ENCODE measurements at places on chromosomes 7 and 10.

GRCh38 chr10:11424456-11425295, 186.8 kb downstream of the USP6NL start:
- H3K4me3 ChIP-seq, result no peak overlapping the region
- no peak overlapping the region for H3K27ac ChIP-seq
- no peaks in the 10 kb centered on the region for H3K27me3 ChIP-seq
- DNase-seq, result peak; percentile 20

- H3K4me3 ChIP-seq, result no peak overlapping the region
- no peaks in the 10 kb centered on the region for H3K27me3 ChIP-seq
- DNase-seq, result no peak
- H3K4me1 ChIP-seq, result peaks cover 2% of the 10 kb centered on the region
Measured at GRCh38 chr7:80870813-80871212, 48.0 kb downstream of the SEMA3C start.

GRCh38 chr7:124076841-124077240, 44.0 kb upstream of the TMEM229A start:
- H3K27ac ChIP-seq, result no peak overlapping the region
- no peaks in the 10 kb centered on the region for H3K27me3 ChIP-seq
- DNase-seq, result no peak
- H3K4me3 ChIP-seq, result no peak overlapping the region
- H3K4me1 ChIP-seq, result no peaks in the 10 kb centered on the region

DNA sequence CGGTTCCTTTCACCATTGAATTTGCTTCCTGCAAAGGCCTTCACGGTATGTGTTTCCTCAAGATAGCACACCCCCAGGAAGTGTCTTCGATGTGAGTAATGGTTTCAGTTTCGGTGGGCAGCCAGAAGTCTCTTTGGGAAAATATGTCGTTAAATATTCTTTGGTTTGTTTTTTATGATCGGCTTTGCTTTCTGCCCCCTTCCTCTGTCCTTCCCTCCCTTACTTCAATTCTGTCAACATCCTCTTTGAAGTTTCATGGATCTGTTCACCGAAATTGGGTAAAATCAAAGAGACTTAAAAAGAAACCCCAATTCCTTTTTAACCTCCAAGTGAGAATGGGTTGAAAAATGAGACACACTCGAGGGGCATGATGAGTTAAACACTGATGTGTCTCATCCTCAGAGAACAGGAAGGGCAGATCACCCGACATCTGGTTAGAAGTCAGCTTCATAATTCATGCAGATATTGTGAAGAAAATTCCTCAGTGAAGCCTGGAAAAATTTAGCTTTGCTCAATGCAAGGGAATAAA, 170.8 kb upstream of the HABP2 start:
- DNase-seq, result no peak
- H3K4me3 ChIP-seq, result no peak overlapping the region
- H3K36me3 ChIP-seq, result no peaks in the 10 kb centered on the region
- no peak overlapping the region for H3K27ac ChIP-seq
- no peaks in the 10 kb centered on the region for H3K4me1 ChIP-seq

DNA sequence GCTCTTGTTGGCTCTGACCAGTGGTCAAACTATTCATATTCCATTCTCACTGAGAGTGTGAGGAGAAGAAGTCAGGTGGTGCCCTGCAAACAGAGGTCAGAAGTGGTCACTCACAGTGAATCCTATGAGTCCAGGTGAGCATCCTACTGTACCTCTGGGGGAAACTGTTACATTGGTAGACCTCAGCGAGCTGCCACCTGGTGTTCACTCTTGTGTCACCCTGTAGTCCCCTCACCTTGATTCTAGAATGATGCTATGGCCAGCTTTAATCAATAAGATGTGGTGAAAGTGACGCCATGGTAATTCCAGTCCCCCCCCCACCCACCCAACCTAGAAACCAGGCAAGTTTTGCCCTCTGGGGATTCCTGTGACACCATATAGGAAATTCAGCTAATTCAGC, 1.2 kb upstream of the AMPH start:
- no peak for DNase-seq
- no peak overlapping the region for H3K27ac ChIP-seq
- no peak overlapping the region for H3K4me3 ChIP-seq
- H3K27me3 ChIP-seq, result peaks cover 27% of the 10 kb centered on the region
- H3K4me1 ChIP-seq, result peaks cover 2% of the 10 kb centered on the region
- no peaks in the 10 kb centered on the region for H3K36me3 ChIP-seq

GRCh38 chr7:2261611-2262010, 19.6 kb downstream of the NUDT1 start:
- no peaks in the 10 kb centered on the region for H3K4me1 ChIP-seq
- no peak overlapping the region for H3K27ac ChIP-seq
- peaks cover 29% of the 10 kb centered on the region for H3K36me3 ChIP-seq
- DNase-seq, result no peak

DNA sequence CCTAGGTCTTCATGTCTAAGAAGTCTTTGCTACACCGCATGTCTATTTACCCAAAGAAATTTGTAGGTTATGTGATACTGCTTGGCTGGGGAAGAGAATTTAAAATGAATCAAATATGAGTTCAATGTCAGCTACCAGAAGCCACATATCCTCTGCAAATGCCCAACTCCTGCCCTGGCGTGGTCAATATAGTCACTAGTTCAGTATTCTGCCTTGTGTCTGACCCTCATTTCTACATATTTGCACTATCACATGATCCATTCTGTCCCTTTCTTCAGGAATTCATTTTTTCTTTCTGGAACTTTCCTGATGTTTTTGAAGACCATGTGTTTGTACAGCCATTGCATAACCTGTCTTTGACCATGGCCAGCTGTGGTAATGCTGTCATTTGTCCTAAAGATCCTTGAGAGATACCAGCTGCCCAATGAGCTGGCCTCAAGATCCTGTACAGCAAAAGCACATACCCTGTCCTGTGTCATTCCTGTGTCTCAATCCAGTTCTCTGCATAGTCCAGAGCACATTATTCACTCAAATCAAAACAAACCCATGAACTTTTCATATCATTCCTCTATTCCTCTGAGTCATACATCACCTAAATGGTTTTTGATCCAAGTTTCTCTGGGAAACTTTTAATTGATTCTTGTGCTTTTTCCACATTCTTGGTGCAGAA, 524.5 kb downstream of the PARD3 start:
- no peaks in the 10 kb centered on the region for H3K36me3 ChIP-seq
- H3K27me3 ChIP-seq, result no peaks in the 10 kb centered on the region
- DNase-seq, result peak; percentile 97
- H3K27ac ChIP-seq, result no peak overlapping the region
- H3K4me1 ChIP-seq, result no peaks in the 10 kb centered on the region
- H3K4me3 ChIP-seq, result no peak overlapping the region

DNA sequence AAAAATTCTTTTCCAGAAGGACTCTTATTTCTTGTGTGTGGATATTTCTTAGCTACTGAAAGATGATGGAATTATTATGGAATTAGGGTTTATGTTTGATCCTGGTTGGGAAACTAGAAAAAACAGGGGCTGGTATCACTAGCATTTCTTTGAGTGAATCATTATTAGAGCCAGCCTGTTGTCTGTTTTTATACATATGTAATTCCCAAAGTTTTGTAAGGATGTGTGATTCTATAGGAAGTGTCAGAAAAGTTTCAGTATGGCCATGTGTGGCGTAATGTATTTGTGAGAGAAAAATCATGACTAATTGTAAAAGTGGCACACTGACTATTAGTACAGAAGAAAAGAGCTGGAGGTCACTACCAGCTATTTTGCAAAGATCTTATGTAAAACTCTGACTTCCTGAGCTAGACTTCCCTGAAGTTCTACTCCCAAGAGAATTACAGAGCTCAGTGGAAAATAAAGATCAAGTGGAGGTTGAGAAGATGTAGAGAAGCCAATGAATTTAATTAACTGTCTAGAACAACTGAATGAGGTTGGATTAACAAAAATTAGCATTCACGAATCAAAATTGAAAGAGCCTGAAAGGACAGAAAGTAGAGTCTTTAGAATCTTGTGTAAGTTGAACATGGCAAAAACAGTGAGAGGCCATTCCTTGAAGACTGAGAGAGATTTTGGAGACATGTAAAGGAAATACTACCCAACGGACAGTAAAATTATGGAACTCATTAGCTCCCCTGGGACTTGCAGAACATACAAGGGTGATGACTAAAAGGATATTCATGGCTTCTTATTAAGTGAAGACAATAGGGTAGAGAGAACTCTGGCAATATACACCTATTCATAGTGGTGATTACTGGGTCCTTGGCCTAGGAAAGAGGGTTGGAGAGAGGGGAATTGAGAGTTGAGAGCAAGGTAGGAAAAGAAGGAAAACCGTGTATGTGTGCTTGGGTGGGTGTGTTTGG, 12.5 kb downstream of the ZNF365 start:
- no peak overlapping the region for H3K4me3 ChIP-seq
- no peaks in the 10 kb centered on the region for H3K27me3 ChIP-seq
- no peaks in the 10 kb centered on the region for H3K36me3 ChIP-seq
- no peaks in the 10 kb centered on the region for H3K4me1 ChIP-seq

DNA sequence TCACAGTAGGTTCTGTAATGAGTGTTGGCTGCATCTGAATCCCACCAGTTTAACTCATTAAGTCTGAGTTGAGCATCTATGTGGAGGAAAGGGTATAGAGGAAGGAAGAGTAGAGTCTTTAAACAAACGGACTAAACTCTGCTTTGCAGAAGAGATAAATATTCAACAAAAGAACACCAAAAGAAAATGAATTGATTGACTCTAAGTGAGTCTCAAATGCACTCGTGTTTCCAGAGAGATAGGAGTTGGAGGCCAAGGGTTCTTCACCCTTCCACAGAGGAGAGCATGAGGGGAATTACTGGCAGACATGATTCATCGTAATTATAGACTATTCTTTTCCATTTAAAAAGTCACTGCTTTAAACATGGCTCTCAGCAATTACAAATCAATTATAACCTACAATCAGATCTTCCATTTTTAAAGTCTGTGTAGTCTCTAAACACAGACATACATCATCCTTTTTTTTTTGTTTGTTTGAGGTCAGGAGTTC, 56.3 kb downstream of the PLPP4 start:
- no peak overlapping the region for H3K4me3 ChIP-seq
- DNase-seq, result no peak
- H3K4me1 ChIP-seq, result no peaks in the 10 kb centered on the region
- H3K27ac ChIP-seq, result no peak overlapping the region
- H3K27me3 ChIP-seq, result no peaks in the 10 kb centered on the region
- H3K36me3 ChIP-seq, result no peaks in the 10 kb centered on the region

GRCh38 chr10:78853864-78854263, 214.9 kb upstream of the ZMIZ1 start:
- H3K27me3 ChIP-seq, result no peaks in the 10 kb centered on the region
- H3K27ac ChIP-seq, result no peak overlapping the region
- no peak for DNase-seq

- H3K4me3 ChIP-seq, result no peak overlapping the region
- no peaks in the 10 kb centered on the region for H3K36me3 ChIP-seq
- no peak for DNase-seq
- H3K27ac ChIP-seq, result no peak overlapping the region
Measured at GRCh38 chr7:131943646-131944045, 387.2 kb upstream of the PODXL start.

GRCh38 chr7:73899731-73900142, 38.8 kb downstream of the TMEM270 start:
- no peaks in the 10 kb centered on the region for H3K27me3 ChIP-seq
- H3K36me3 ChIP-seq, result no peaks in the 10 kb centered on the region
- H3K4me1 ChIP-seq, result peaks cover 17% of the 10 kb centered on the region
- peak; percentile 85 for DNase-seq
- H3K4me3 ChIP-seq, result no peak overlapping the region

- H3K4me3 ChIP-seq, result no peak overlapping the region
- H3K36me3 ChIP-seq, result no peaks in the 10 kb centered on the region
- no peak overlapping the region for H3K27ac ChIP-seq
- H3K27me3 ChIP-seq, result no peaks in the 10 kb centered on the region
- no peak for DNase-seq
Measured at GRCh38 chr7:144818511-144818910, 17.3 kb downstream of the TPK1 start.

Data from trophoblast cell (in vitro differentiated cells and primary cell).